ENCODE measurements at places on chromosomes 7 and 10.

DNA sequence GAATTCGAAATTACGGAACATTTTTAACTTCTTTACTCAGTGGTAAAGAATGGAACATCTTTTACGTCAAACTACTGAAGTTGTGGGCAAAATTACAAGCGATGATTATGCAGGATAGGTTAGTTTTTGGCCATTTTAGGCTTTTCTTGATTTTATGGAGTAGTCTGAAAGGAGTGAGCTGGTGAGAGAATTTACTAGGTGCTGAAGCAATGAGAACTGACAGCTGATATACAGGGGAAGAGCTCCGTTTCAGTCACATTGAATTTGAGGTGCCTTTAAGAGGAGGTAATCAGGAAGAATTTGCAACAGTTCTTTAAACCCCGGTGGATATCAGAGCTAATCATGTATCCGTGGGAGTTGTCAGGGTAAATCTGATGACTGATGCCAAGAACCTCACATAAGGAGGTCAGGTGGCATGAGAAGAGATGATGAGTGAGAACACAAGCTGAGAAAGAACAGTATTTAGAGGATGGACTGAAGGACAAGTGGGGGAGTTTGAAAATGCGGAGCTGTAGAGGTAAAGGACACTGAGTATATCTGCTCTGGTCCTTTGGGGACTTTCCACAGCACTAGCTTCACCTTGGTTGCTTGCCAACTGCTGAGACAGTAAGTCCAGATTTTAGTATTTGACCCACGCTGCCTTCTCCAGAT is 104.3 kb downstream of the AHR start:
- DNase-seq, result no peak

DNA sequence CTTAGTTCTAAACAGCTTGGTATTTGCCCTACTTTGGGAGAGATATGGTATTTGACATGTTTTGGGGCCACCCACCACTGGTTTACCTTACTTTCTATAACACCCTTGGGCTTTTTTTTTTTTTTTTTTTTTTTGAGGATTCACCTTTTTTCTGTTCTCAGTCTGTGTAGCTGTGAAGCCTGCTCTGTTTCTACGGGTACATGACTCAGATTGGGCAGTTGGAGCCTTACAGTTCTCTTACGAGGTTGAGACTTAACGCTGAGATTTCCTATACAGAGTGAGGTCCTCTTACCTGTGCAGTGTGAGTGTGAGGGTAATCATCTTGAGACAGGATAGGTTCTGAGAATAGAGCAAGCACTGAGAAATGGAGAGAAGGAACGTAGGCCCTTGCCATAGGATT is 77.5 kb downstream of the CDK13 start:
- no peak for DNase-seq

DNA sequence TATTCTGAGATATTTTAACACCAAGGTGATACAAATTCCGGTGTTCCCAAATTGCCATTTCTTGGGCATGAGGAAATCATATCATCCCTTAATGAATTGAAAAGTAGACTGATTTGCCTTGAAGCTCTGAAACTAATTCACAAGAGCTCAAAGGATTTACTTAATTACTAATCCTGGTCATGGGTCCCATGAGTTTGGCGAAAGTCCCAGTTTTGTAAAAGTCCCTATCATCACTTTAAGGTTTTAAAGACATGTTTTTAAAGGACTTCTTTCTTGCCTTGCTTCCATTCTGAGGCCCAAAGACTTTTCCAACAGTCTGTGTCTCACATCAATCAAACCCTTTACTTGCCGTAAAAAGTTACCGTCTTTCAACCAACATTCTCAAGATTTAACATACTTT is 377.9 kb downstream of the DNAJB9 start:
- no peak for DNase-seq

DNA sequence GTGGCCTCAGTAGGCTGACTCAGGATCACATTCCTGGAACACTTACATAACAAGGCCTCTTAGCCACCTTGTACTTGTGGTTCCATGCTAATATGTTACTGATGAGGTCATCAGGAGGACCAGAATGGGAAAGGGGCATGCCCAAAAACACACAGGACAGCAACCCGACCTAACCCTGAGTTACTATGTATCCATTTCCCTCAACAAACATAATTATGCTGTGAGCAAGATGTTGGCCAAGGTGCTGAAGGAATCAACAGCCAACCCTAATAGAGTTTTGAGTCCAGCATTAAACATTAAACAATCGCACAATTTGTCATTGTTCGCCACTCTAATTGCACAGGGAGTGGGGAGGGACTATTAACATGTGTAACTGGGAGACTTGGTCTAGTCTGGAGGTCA is 129.4 kb downstream of the PLPP4 start:
- no peak for DNase-seq
